ENCODE measurements at places on chromosomes 7 and 10. TPM values are rescaled to one million over a fixed set of nuclear protein-coding genes. Genes with fewer than 3 reads are reported as not detected.

- peak; percentile 24 for DNase-seq
Observed at GRCh38 chr7:47407136-47407535, 174.8 kb downstream of the TNS3 start.

GRCh38 chr10:120977897-120978296 lies 126.7 kb downstream of the WDR11 start:
- DNase-seq: no peak

DNA sequence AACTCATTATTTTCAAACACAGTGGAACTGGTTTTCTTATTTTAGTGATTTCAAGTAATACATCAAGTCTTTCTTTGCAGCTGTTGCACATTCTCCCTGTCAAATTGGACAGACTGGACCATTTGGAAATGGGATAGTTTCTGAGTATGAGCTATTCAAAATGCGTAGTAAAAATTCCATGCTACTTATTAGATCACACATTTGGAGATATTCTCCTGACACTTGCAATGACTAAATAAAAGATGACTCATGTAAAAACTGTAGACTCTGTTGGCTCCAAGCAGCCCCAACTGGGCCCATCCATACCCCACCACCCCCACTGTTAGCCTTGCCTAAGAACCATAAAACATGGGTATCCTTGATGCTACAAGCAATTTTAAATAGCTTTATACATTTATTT lies 25.9 kb upstream of the BICC1 start:
- no peak for DNase-seq

- no peak for DNase-seq
Observed at GRCh38 chr10:84179059-84179710, 5.6 kb downstream of the GPR15LG start.

DNA sequence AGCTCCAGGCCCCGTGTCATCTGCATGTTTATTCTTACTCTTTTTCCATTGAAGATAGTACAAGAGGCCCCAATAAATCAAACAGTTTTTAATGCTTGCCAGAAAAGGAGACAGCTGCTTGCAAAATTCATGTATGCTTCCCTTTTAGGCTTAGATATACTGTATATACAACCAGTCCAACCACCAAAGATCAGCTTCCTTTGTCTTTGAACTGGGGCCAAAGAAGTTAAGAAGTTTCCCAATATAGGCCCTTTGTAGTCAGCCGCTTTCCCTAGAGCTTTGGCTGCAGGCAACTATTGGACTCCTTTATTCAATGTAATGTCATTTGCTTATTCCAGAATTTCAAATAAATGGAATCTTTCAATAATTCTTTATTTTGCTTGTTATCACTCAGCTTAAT lies 1395.0 kb downstream of the GATA3 start:
- no peak for DNase-seq

- no peak for DNase-seq
Observed at GRCh38 chr7:79386688-79387422, 66.6 kb downstream of the MAGI2 start.

- no peak for DNase-seq
Observed at GRCh38 chr7:24755541-24756407, 1.5 kb downstream of the GSDME start.

- DNase-seq: no peak
Observed at GRCh38 chr7:88500131-88500530, 193.4 kb upstream of the STEAP4 start.

GRCh38 chr7:50783303-50783702 lies 607 bp upstream of the GRB10 start:
- no peak for DNase-seq

DNA sequence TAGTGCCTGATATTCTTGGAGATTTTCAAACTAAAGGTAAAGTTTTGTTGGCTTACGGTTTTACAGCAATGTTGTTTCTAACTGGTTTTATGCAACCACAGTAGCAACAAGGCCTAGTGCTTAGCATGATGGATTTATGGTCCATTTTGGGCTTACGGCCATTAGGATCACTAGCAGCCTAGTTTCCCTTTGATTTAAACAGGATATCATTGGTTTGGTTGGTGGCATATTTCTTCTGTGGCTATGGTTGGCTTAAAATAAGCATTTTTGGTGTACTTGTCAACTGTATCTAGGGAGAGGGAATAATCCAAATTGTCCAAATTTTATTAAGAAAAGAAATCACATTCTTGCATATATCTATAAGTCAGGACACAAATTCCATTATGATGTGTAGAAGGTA lies 194.0 kb downstream of the HDAC9 start:
- DNase-seq: no peak

- DNase-seq: no peak
Observed at GRCh38 chr7:84232646-84233045, 38.1 kb upstream of the SEMA3A start.

- DNase-seq: no peak
Observed at GRCh38 chr10:121540732-121541395, 57.4 kb downstream of the FGFR2 start.

- no peak for DNase-seq
Observed at GRCh38 chr10:72109636-72110157, 21.3 kb upstream of the SPOCK2 start.

DNA sequence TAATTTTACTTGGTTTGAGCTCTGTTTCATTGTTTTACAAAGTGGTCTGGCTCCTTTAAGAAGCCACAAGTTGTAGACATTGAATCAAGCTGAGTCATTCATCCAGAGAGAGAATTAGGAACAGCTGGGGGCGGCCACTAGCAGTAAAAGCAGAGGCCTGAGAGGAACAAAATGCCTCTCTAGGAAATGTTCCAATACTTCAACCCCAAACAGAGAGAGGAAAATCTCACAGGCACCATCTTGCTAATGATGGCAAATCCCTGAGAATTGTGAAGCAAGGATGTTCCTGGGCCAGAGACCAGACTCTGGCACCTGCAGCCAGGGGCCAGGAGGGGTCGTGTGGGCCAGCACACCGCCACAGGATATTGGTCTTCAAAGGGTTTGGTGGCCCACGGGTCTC lies 26.5 kb upstream of the TRIL start:
- no peak for DNase-seq

- DNase-seq: no peak
Observed at GRCh38 chr7:44275146-44275545, 50.2 kb downstream of the CAMK2B start.

- DNase-seq: no peak
Observed at GRCh38 chr10:3679950-3680629, 104.9 kb downstream of the KLF6 start.

- no peak for DNase-seq
Observed at GRCh38 chr7:55774327-55775050, 88.1 kb downstream of the SEPTIN14 start.

The DOCK1 gene
- 68.3 TPM for total RNA-seq

The BMPER gene
- total RNA-seq: 15.3 TPM

The HHEX gene
- 2.1 TPM for total RNA-seq

The OPN4 gene
- total RNA-seq: not detected

The CFAP46 gene
- total RNA-seq: 22.4 TPM

The BEND7 gene
- total RNA-seq: 19.8 TPM

The SLC39A12 gene
- total RNA-seq: not detected

The RELN gene
- total RNA-seq: 5.5 TPM

The MTERF1 gene
- total RNA-seq: 9.9 TPM

The MEOX2 gene
- total RNA-seq: 1.5 TPM

The IDI2 gene
- not detected for total RNA-seq

The NUTM2E gene
- total RNA-seq: 0.31 TPM

The TECPR1 gene
- total RNA-seq: 28.1 TPM

The GATA3 gene
- not detected for total RNA-seq

All from ovary (tissue), 10 donors.